Body of pancreas (tissue), 4 donors: ENCODE measurements at places on chromosomes 11 and 22.

DNA sequence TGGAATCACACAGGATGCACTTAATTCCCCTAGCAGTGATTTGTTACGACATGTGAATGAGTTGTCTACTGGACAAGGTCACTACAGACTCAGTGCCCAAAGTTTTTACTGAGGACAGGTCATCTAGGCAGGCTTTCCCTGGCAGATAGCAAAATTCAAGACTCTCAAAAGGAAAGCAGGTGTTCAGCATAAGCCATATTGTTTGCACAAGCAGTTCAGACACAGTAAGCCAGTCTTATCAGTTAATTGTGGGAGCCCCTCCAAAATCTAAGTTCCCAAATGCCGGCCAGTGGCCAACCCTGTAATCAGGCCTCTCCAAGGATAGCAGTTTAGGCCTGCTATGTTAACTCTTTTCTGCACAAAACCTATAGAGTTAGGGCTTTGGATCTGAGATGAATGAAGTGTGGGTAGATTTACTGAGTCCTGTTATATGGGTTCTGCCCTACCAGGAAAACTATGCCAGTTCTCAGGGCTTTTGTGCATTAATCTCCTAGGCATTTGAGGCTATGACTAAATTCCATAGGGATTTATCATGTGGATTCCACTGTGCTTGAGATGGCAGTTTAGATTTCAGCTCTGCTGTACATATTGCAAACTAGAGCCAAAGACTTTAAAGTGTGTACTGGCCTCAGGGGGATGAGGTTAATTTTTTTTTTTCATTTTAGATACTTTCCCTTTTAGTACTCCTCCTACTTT lies 4.8 kb upstream of the ARHGEF12 start:
- peak; percentile 67 for DNase-seq

- no peak for DNase-seq
Observed at GRCh38 chr11:80321786-80322185, 881.0 kb upstream of the TENM4 start.

DNA sequence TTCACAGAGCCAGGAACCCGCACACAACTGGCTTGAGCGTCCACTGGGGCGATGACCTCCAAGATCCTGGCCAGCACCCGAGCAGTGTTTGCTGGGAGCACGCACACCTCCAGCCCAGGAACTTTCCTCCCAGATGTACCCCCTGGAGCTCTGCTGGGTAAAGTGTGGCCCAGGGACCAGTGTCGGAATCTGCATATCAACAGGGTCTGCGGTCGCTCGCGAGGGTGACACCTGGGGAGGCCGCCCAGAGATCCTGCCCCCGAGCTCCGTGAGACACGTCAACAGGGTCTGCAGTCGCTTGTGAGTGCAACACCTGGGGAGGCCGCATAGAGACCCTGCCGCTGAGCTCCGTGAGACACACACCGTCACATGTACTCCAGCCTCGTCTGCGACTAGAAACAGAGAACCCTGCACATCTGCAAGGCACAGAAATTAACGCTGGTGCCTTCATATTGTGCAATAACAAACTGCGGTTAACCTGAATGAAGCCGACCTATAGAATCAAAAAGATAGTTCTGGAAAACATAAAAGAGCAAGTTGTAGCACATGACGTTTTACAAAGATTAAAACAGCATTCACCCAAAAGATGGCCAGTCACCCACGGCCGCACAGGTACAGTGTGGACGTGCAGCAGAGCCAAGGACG lies 172.4 kb downstream of the BRD1 start:
- no peak for DNase-seq

DNA sequence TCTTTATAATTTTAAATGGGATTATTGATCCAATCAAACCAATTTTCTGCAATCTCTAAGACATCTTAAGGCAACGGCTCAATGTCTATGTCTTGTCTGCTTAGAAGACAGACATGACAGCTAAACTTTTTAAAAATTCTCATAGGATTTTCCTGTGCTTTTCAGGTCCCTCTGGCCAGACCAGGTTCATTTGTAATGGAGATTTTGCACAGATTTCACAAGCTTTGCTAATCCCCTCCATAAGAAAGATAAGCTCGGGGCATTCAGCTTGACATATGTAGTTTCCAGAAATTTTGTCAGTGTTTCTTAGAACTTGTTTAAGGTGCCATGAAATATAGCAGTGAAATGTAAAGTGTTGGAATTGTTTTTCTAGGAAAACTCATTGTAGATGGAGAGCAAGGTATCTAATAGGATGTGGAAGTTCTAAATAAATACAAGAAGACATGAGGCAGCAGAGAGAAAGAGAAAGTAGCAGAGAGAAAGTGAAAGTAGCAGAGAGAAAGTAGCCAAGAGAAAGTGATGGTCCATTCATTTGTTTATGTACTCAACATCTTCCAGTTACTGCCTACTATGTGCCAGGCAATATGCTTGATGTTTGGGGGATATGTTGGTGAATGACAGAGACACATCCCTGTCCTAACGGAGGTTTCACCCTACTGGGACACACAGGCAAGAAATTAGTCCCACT lies 219.1 kb upstream of the ARHGAP42 start:
- DNase-seq = no peak

GRCh38 chr11:119617340-119617713 lies 111.7 kb downstream of the NECTIN1 start:
- no peak for DNase-seq

- DNase-seq = peak; percentile 44
Observed at GRCh38 chr22:50621948-50622722, 5.8 kb downstream of the ARSA start.

DNA sequence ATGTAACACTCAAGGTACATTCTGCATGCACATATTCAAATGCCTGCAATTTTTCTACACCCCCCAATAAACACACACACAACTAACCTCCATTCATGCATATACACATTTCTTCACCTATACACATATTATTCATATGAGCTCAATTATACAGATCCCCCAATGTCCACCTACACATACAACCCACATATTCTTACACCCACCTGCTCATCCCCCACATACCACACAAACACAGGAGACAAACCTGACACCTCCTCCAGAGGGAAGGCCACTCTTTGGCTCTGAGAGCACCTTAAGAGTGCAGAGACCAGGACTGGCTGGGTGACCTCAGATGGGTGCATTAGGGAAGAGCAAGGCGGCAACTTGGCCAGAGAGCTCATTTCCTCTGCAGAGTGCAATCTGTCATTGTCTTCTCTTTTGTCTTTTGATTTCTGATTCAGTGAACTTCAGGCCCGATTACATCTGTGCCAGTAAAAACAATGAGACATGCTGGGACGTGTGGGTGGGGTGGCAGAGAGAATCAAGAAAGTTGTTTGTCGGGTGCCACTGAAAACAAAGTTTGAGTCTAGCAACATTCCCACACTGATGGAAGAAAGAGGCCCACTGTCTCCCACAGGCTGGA lies 208.4 kb downstream of the NXPE2 start:
- DNase-seq = no peak
